Activated naive CD4-positive, alpha-beta T cell treated with anti-CD3 and anti-CD28 coated beads for 36 hours (primary cell): ENCODE measurements at places on chromosomes 2 and 18. TPM values are rescaled to one million over a fixed set of nuclear protein-coding genes. Genes with fewer than 3 reads are reported as not detected.

DNA sequence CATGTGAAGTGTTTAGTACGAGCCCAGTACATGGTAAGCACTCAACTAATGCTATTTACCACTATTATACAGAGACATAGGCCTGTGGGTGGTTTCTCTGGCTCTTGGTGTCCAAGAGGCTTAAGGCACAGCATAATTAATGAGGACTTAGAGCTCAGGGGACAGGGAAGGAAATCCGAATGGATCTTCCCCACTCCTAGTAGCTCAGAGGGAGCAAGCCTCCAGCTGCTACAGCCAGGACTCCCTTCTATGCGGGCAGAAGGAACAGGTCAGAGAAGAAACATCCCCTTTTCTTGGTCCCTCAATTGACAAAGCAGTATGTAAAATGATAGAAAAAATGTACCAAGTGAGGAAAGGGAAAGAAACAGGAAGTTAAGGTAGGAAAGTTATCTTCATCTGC is 261.3 kb upstream of the STON1 start:
- no peak for DNase-seq
- peaks cover 1% of the 10 kb centered on the region for H3K4me1 ChIP-seq
- no peaks in the 10 kb centered on the region for H3K27me3 ChIP-seq
- no peak overlapping the region for H3K4me3 ChIP-seq
- no peak overlapping the region for H3K27ac ChIP-seq

DNA sequence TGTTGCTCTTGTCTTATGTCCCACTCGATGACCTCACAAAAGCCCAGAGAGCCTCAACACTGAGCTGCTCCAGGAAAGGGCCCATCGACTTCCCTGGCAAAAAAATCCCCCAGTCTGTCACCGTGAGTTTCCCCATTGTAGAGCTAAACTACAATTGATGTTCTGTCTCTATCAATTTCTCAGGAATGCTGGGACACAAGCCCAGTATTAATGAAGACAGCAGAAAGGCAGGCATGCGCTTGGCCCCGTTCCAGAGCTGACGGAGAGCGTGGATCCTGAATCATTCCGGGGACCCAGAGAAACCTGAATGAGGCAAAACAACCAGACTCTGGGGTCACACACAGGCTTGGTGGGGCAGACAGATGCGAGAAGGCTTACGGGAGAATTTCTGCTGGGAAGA is 146.9 kb downstream of the TTC32 start:
- H3K27ac ChIP-seq = no peak overlapping the region
- H3K4me1 ChIP-seq = no peaks in the 10 kb centered on the region
- no peak overlapping the region for H3K4me3 ChIP-seq
- H3K36me3 ChIP-seq = no peaks in the 10 kb centered on the region
- peaks cover 9% of the 10 kb centered on the region for H3K27me3 ChIP-seq

DNA sequence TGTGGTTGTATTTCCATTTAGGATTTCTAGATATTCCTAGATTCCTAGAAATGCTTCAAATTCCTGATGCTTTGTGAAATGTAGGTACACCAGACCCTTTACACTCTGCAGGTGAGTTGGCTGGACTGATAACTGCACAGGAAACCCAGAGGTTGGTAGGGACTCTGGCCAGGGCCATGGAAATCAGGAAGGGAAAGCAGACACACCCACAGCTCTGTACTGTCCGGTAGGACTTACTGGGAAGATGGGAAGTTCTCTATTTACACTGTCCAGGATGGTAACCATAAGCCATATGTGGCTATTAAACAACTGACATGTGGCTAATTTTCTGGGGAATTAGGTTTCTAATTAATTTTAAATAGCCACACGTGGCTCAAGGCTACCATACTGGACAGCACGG is 31.4 kb downstream of the NEMP2 start:
- no peak overlapping the region for H3K27ac ChIP-seq
- no peak overlapping the region for H3K4me3 ChIP-seq
- H3K36me3 ChIP-seq = peaks cover 22% of the 10 kb centered on the region
- peaks cover 18% of the 10 kb centered on the region for H3K4me1 ChIP-seq
- DNase-seq = no peak

The DUSP28 gene
- 5.1 TPM for total RNA-seq

DNA sequence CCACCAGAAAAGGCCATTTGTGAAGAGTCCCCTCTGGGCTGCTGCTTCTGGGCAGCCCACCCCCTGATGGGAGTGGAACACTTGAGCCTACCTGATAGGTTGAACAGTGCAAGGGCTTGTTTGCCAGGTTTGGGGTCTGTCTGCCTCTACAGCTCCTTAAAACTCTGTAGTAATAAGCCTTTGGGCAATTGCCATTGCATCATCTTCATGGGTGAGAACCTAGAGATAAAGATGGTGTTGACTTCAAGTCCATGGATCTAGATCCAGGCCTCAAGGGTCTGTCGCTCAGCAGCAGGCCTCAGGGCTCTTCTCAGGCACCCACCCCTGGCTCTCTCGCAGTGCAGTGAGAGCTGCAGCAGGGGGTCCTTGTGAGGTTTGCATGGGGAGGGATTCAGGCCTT is 47.1 kb upstream of the MCFD2 start:
- peaks cover 15% of the 10 kb centered on the region for H3K4me1 ChIP-seq
- DNase-seq = no peak
- peaks cover 21% of the 10 kb centered on the region for H3K36me3 ChIP-seq
- no peaks in the 10 kb centered on the region for H3K27me3 ChIP-seq
- H3K27ac ChIP-seq = no peak overlapping the region

DNA sequence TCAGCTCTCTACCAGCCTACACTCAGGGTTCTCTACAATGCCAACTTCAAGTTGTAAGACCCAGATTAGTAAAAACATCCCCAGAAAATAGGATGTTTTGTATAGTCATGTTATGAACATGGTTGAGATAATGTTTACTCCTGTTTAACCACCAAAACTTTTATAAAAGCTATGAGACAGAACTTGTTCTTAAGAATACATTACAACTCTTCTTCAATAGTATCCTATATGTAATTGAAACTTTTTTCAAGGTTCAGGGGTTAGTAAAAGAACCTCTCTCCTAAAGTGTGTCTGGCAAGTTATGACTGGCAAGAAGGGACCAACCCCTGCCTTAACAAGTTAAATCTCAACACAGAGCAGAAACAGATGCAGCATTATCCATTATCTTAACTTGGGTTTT is 118.8 kb upstream of the STK17B start:
- no peak overlapping the region for H3K4me3 ChIP-seq
- DNase-seq = no peak
- H3K27ac ChIP-seq = no peak overlapping the region
- no peaks in the 10 kb centered on the region for H3K36me3 ChIP-seq
- H3K27me3 ChIP-seq = no peaks in the 10 kb centered on the region

GRCh38 chr2:98730053-98730706 is 752 bp downstream of the MGAT4A start:
- peak overlapping the region; percentile 88 for H3K4me3 ChIP-seq
- H3K27me3 ChIP-seq = no peaks in the 10 kb centered on the region
- H3K27ac ChIP-seq = peak overlapping the region; percentile 87
- H3K36me3 ChIP-seq = peaks cover 21% of the 10 kb centered on the region
- peaks cover 63% of the 10 kb centered on the region for H3K4me1 ChIP-seq

The HRH4 gene
- not detected for total RNA-seq

- no peaks in the 10 kb centered on the region for H3K36me3 ChIP-seq
- H3K27me3 ChIP-seq = peaks cover 4% of the 10 kb centered on the region
- H3K4me3 ChIP-seq = no peak overlapping the region
- DNase-seq = no peak
- peaks cover 10% of the 10 kb centered on the region for H3K4me1 ChIP-seq
- no peak overlapping the region for H3K27ac ChIP-seq
Observed at GRCh38 chr2:151029406-151030157, 232.1 kb downstream of the RBM43 start.

The HOXD11 gene
- not detected for total RNA-seq

The ZBTB7C gene
- total RNA-seq = not detected

DNA sequence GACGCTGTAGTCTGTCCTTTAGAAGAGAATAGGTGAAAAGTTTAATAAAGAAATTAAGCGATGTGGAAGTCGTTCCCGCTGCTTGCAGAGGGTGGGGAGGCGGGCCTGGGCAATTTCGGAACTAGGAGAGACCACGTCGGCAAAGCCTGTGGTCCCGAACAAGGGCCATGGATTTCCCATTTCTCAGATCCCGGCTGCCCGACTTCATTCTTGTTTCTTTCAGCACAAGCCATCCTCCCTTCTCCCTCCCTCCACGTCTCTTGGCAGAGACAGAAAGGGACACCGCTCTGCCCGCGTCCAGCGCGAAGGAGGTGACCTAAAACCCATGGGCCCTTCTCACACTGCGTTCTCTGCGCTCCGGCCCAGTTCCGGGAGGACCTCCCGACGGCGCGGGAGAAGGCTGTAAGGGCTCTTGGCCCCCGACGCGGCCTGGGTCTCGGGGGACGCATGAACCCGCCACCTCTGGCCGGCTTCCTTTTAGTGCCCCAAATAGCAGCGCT is 2.2 kb upstream of the BCL2L11 start:
- H3K27me3 ChIP-seq = peaks cover 32% of the 10 kb centered on the region
- peaks cover 50% of the 10 kb centered on the region for H3K4me1 ChIP-seq
- H3K4me3 ChIP-seq = peak overlapping the region; percentile 61
- DNase-seq = no peak
- peaks cover 4% of the 10 kb centered on the region for H3K36me3 ChIP-seq

DNA sequence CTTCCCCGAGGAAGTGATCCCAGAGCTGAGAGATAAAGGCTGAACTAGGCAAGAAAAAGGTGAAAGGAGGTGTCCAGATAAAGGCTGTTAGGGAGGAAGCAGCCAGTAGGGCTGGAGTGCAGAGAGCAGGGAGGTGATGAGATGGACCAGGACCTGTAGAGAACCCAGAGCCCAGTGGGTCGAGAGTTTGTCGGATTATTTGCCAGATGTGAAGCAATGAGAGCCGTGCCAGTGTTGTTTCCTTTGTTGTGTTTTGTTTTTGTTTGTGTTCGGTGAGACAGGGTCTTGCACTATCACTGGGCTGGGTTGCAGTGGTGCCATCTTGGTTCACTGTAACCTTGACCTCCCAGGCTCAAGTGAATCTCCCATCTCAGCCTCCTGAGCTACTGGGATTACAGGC is 111.3 kb downstream of the ACTR3 start:
- no peak for DNase-seq
- H3K36me3 ChIP-seq = peaks cover 1% of the 10 kb centered on the region
- H3K27ac ChIP-seq = no peak overlapping the region
- no peaks in the 10 kb centered on the region for H3K27me3 ChIP-seq
- no peaks in the 10 kb centered on the region for H3K4me1 ChIP-seq
- no peak overlapping the region for H3K4me3 ChIP-seq

GRCh38 chr2:12448846-12449505 is 267.8 kb upstream of the TRIB2 start:
- peak; percentile 30 for DNase-seq
- no peaks in the 10 kb centered on the region for H3K36me3 ChIP-seq
- H3K4me3 ChIP-seq = no peak overlapping the region
- no peak overlapping the region for H3K27ac ChIP-seq
- no peaks in the 10 kb centered on the region for H3K27me3 ChIP-seq
- peaks cover 25% of the 10 kb centered on the region for H3K4me1 ChIP-seq

DNA sequence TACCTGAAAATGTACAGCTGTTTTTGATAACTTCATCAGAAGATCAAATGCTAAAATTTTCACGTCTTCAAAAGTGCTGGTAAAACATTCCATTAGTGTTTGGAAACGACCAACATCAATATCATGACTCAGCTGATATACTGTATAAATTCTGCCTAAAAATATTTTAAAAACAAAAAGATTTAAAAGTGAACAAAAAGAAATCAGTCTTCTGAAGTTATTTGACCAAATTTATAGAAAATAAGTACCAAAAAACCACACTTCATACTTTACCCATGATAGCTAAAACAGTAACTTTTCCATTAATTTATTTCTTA is 35.6 kb downstream of the THADA start:
- H3K27me3 ChIP-seq = no peaks in the 10 kb centered on the region
- peak overlapping the region; percentile 93 for H3K27ac ChIP-seq
- peaks cover 38% of the 10 kb centered on the region for H3K4me1 ChIP-seq
- peaks cover 54% of the 10 kb centered on the region for H3K36me3 ChIP-seq
- no peak for DNase-seq
- no peak overlapping the region for H3K4me3 ChIP-seq

The CRYBA2 gene
- not detected for total RNA-seq

The DSG4 gene
- not detected for total RNA-seq

The SRD5A2 gene
- total RNA-seq = not detected

The RGPD5 gene
- total RNA-seq = 37.5 TPM

DNA sequence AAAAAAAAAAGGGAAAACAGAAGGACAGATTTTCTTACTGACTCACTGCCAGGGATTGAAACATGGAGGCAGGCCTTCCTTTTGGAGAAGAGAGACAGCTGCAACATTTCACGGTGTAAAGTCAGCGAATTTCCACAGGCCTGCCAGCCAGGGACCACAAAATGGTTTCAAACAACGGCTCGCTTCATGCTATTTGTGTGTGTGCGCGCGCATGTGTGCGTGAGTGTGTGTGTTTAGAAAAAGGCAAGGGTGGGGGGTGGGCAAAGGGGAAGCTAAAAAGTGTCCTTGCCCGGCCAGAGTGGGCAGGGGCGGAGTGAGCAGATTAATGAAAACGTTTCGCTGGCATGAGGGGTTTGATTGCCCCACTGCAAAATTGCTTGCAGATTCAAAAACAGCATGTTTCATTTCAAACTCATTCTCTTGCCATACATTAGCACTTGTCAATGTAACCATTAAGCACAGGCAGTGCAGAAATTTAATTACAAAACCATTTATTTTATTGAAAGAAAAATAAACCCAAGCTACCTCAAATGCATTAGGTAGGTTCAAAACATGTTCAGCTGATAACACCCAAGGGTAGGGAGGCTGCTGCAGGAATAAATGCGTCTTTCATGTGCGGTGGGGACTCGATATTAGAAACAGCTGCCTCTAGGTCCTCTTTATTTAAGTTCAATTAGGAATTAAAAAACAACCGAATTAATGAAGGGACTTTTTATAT is 182.1 kb upstream of the SIX2 start:
- DNase-seq = no peak
- H3K36me3 ChIP-seq = no peaks in the 10 kb centered on the region
- H3K4me1 ChIP-seq = no peaks in the 10 kb centered on the region
- no peak overlapping the region for H3K27ac ChIP-seq

GRCh38 chr2:170276925-170277629 is 99.1 kb downstream of the MYO3B start:
- no peak overlapping the region for H3K27ac ChIP-seq
- H3K4me3 ChIP-seq = no peak overlapping the region
- H3K4me1 ChIP-seq = no peaks in the 10 kb centered on the region
- peaks cover 11% of the 10 kb centered on the region for H3K27me3 ChIP-seq
- H3K36me3 ChIP-seq = no peaks in the 10 kb centered on the region

- H3K36me3 ChIP-seq = no peaks in the 10 kb centered on the region
- no peaks in the 10 kb centered on the region for H3K27me3 ChIP-seq
- H3K4me3 ChIP-seq = no peak overlapping the region
- no peak for DNase-seq
- H3K4me1 ChIP-seq = peaks cover 66% of the 10 kb centered on the region
- H3K27ac ChIP-seq = no peak overlapping the region
Observed at GRCh38 chr2:239249776-239250175, 151.0 kb downstream of the HDAC4 start.

- H3K4me3 ChIP-seq = no peak overlapping the region
- no peak overlapping the region for H3K27ac ChIP-seq
- H3K27me3 ChIP-seq = no peaks in the 10 kb centered on the region
- H3K4me1 ChIP-seq = peaks cover 9% of the 10 kb centered on the region
- DNase-seq = no peak
- H3K36me3 ChIP-seq = peaks cover 7% of the 10 kb centered on the region
Observed at GRCh38 chr2:46510598-46511177, 31.3 kb downstream of the TMEM247 start.
